ENCODE measurements at places on chromosomes 1 and 21.

DNA sequence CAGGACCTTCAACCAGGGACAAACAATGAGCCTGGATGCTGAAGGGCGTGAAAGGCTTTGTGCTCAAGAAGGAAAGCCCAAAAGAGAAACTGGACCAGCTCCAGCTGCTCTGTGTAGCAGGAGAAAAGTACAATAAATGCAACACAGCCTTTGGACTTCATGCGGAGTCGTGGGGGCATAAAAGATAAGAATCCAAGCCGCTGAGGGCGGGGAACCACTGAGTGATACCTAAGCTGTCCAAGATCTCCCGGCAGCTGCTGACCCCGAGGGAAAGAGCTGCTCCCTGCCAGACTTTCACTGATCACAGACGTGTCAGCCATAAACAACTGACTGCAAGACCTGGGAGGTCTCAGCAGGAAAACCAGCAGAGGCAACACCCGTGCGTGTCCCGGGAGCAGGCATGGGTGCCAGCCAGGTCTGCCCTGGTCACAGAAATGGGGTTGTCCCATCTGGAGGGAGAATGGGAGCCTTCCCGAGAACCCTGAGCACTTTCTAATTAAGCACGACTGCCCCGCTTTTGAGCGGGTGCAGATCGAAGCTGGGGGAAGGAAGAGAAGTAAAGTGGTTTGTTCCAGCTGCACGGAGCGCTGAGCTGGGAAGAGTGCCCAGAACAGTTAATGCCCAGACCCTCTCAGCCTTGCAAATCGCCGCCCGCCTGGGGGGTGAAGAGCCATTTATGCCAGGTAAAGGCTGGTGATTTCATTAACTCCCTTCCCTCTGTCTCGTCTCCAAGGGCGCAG, 68.3 kb upstream of the TARDBP start:
- H3K27ac ChIP-seq, result no peak overlapping the region
- no peaks in the 10 kb centered on the region for H3K27me3 ChIP-seq
- no peak for DNase-seq
- no peak overlapping the region for H3K4me3 ChIP-seq

GRCh38 chr1:63967901-63968300, 194.1 kb downstream of the ROR1 start:
- no peak overlapping the region for H3K4me3 ChIP-seq
- no peaks in the 10 kb centered on the region for H3K27me3 ChIP-seq

GRCh38 chr1:34166191-34166624, 1.2 kb upstream of the CSMD2 start:
- H3K27me3 ChIP-seq, result peaks cover 16% of the 10 kb centered on the region
- H3K27ac ChIP-seq, result no peak overlapping the region

GRCh38 chr1:228781809-228782661, 46.8 kb downstream of the RHOU start:
- H3K4me3 ChIP-seq, result no peak overlapping the region
- H3K27me3 ChIP-seq, result no peaks in the 10 kb centered on the region
- no peak for DNase-seq
- no peaks in the 10 kb centered on the region for H3K4me1 ChIP-seq
- no peaks in the 10 kb centered on the region for H3K36me3 ChIP-seq

GRCh38 chr1:247407180-247407616, 8.8 kb upstream of the NLRP3 start:
- H3K36me3 ChIP-seq, result no peaks in the 10 kb centered on the region
- peak overlapping the region; percentile 41 for H3K27ac ChIP-seq
- no peaks in the 10 kb centered on the region for H3K27me3 ChIP-seq
- peak; percentile 83 for DNase-seq
- peak overlapping the region; percentile 52 for H3K4me3 ChIP-seq

DNA sequence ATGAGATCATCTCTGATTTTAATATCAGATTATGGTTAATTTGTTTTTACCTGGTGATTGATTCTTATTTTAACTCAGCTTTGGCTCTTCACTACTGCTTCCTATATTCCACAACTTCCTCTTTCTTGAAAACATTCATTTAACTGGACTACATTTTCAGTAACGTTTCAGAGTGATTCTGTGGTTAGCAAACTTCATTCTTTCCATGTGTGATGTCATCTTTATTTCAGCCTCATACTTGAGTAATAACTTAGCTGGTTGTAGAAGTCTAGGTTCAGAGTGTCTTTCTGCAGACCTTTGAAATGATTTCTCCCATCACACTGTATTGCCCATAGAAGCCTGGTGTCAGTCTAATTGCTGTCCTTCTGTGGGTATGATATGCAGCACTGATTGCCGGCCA, 36.0 kb upstream of the SLC35F3 start:
- H3K4me3 ChIP-seq, result no peak overlapping the region
- H3K4me1 ChIP-seq, result no peaks in the 10 kb centered on the region
- no peak for DNase-seq
- H3K27ac ChIP-seq, result no peak overlapping the region
- no peaks in the 10 kb centered on the region for H3K27me3 ChIP-seq
- no peaks in the 10 kb centered on the region for H3K36me3 ChIP-seq

GRCh38 chr1:178064191-178064821, 29.6 kb upstream of the RASAL2 start:
- no peaks in the 10 kb centered on the region for H3K36me3 ChIP-seq
- no peaks in the 10 kb centered on the region for H3K4me1 ChIP-seq
- no peak overlapping the region for H3K27ac ChIP-seq
- no peak overlapping the region for H3K4me3 ChIP-seq

DNA sequence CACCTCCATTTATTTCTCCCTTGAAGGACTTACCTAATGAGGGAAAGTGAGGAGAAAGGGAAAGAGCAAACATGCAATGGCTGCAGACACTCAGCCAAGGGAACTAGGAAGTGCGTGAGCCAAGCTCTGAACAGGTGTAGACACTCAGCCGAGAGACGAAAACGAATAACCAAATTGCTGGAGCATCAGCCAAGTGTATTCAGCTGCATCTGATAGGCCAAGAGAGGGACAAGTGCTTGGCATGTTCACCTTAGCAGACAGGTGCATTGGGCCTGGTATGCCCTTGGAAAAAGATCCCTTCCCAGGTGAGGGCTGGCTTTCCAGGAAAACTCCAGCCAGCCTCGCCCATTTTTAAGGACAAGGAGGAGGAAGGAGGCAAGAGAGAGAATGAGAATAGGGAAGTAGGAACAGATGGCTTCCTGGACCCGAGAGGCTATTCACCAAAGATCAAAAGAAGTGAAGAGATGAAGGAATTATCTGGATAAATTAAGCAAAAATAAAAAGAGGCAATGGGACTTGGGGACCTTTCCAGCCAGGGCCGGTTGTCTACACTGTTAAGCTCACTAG, 184.7 kb downstream of the TOMM20 start:
- H3K4me3 ChIP-seq, result no peak overlapping the region
- no peak for DNase-seq
- H3K27me3 ChIP-seq, result no peaks in the 10 kb centered on the region
- H3K27ac ChIP-seq, result no peak overlapping the region

DNA sequence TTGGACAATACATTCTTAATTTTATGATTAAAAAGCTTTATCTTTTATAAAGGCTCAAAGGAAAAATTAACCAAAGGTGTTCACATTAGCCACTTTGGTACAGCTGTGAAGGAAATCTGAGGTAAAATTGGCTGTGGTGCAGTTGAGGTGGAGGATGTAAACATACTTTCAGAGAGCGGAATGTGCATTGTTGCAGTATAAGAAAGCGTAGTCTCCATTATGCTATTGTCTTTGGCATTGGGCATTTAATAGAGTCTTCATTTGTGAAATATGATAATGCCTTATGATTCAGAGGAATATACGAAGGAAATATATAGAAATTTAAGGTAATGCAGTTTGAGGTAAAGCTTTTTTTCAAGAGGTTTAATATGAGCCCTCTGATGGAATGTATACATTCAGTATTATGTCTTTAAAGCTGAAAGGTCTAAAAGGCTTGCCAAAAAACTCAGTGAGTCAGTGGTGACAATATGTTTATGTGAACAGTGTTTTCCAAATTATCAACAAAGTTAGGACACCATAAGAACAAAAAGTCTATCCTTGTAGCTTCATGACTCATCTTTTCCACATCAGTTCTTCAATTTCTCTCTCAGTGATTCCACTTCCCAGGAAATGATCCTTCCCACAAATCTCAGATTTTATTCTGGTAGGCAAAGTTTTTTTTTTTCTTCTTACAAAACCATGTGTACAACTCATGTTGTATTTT, 26.9 kb upstream of the DDR2 start:
- no peak overlapping the region for H3K4me3 ChIP-seq
- no peak for DNase-seq
- no peaks in the 10 kb centered on the region for H3K27me3 ChIP-seq
- H3K36me3 ChIP-seq, result no peaks in the 10 kb centered on the region
- no peaks in the 10 kb centered on the region for H3K4me1 ChIP-seq
- no peak overlapping the region for H3K27ac ChIP-seq

DNA sequence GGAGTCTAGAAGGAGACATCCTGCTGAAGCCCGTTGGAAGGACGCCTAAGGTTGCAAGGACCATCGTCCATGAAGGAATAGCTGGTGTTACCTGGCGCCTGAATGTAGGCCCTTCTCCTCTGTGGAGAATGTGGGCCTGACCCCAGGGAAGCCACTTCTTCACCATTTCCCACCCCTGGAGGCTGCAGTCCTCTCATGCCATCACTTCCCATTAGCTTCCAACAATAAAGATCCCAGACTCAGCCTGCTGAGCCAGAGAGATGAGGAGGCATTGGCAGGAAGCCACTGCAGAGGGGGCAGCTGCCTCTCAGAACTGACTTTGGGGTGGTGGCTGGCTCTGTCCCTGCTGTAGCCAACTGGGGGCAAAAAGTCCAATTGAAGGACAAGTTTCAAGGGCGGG, 21.3 kb upstream of the KCNE2 start:
- DNase-seq, result no peak
- no peaks in the 10 kb centered on the region for H3K4me1 ChIP-seq
- no peaks in the 10 kb centered on the region for H3K36me3 ChIP-seq
- H3K27ac ChIP-seq, result no peak overlapping the region
- no peak overlapping the region for H3K4me3 ChIP-seq
- no peaks in the 10 kb centered on the region for H3K27me3 ChIP-seq

GRCh38 chr1:169118227-169118626, 11.7 kb downstream of the ATP1B1 start:
- no peaks in the 10 kb centered on the region for H3K36me3 ChIP-seq
- H3K4me3 ChIP-seq, result no peak overlapping the region
- no peaks in the 10 kb centered on the region for H3K4me1 ChIP-seq
- no peak for DNase-seq
- no peaks in the 10 kb centered on the region for H3K27me3 ChIP-seq

- DNase-seq, result no peak
- H3K27ac ChIP-seq, result no peak overlapping the region
- no peaks in the 10 kb centered on the region for H3K27me3 ChIP-seq
- H3K36me3 ChIP-seq, result no peaks in the 10 kb centered on the region
Measured at GRCh38 chr1:216640100-216640499, 83.1 kb downstream of the ESRRG start.

GRCh38 chr1:41341772-41342562, 19.3 kb upstream of the FOXO6 start:
- no peaks in the 10 kb centered on the region for H3K4me1 ChIP-seq
- no peak for DNase-seq
- no peak overlapping the region for H3K27ac ChIP-seq
- no peak overlapping the region for H3K4me3 ChIP-seq
- H3K36me3 ChIP-seq, result no peaks in the 10 kb centered on the region

GRCh38 chr1:237033804-237034203, 8.2 kb upstream of the RYR2 start:
- no peak for DNase-seq
- H3K27ac ChIP-seq, result no peak overlapping the region
- H3K27me3 ChIP-seq, result no peaks in the 10 kb centered on the region

GRCh38 chr1:245694753-245695195, 540.0 kb downstream of the KIF26B start:
- H3K27me3 ChIP-seq, result no peaks in the 10 kb centered on the region
- no peak overlapping the region for H3K4me3 ChIP-seq
- H3K4me1 ChIP-seq, result no peaks in the 10 kb centered on the region
- no peak for DNase-seq
- no peaks in the 10 kb centered on the region for H3K36me3 ChIP-seq
- H3K27ac ChIP-seq, result no peak overlapping the region

DNA sequence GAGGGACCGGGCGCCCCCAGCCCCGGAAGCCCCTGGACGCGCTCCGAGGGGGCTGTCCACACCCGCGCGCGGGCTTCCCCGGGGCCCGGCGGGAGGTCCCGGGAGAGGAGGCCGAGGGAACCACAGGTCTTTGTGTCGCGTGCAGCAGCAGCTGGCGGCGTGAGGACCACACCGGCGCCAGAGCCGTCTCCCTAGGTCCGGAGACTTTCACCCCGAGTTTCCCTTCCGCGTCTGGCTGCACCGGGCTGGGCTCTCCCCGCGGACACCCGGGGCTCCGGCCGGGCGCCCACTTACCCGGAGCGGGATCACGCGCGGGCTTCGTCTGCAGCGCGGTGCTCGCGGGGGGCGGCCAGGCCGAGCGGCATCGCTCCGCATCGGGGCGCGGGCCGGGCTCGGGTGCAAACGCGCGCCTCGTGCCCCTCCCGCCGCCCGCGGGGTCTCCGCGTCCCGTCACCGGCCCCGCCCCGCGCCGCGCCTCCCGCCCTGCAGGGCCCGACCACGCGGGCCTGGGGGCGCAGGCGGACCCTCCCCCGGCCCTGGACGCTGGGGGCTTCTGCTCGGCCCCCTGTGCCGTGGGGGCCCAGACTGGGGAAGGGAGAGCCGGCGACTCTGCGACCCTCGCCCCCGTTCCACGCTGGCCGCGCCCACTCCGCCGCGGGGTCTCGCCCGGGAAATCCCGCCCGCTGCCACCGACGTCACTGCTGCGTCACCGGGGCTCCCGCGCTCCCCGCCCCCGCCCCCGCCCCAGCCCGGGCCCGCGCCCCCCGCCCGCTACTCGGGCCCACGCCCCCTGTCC, at the start of gene GNG4:
Gene GNG4 (minus strand): TSS at position 417 of the 796 bp plus-strand sequence. CDS start 65,946 bp downstream, outside the sequence.
- H3K4me3 ChIP-seq, result no peak within 1 kb of the TSS
- no peaks in the 10 kb centered on the region for H3K36me3 ChIP-seq
- peaks cover 14% of the 10 kb centered on the region for H3K4me1 ChIP-seq
- peak; percentile 7 for DNase-seq
- no peak within 1 kb of the TSS for H3K27ac ChIP-seq
